Activated CD8-positive, alpha-beta memory T cell treated with anti-CD3 and anti-CD28 coated beads, Interleukin-2, amount 10 ng/mL, durations not matched to agents 7 days and 5 days (primary cell): ENCODE measurements at places on chromosomes 13 and 19. TPM values are rescaled to one million over a fixed set of nuclear protein-coding genes. Genes with fewer than 3 reads are reported as not detected.

GRCh38 chr13:44040070-44040817 is 160.5 kb downstream of the LACC1 start:
- DNase-seq: no peak

GRCh38 chr13:46621133-46621532 is 68.2 kb downstream of the LRCH1 start:
- no peak for DNase-seq

DNA sequence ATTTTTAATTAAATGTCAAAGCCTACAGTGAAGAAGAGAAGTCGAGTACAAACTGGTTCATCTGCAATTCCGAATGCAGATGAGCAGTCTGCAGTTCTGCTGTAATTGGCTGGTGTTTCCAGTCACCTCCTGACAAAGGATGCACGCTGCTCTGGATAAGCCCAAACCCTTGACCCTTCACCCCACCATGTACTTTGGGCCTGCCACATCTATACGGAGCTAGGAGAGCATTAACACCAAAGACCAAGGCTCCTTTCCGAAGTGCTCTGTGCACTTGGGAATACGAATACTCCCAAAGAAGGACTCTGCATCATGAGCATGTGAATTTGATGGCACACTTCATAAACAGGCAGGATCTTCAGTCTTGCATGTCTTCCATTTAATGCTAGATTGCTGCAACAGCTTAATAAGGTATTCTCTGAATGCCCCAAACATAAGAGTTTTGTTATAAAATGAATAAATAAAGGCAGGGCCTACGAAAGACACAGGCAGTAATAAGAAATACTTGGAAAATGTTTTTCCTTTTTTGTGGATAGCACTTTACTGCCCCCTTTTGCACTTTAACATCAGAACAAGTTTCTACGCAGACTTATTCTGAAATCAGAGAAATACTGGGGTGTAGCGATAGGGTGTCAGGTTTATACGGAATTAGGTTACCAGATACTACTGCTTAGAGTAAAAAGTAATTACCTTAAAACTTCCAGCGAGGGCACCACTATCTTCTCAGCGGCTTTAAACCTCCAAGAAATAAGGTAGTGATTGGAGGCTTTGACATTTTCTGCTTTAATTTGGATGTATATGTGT is 15.0 kb downstream of the EFNB2 start:
- DNase-seq: no peak

GRCh38 chr19:35696835-35697234 is 7.5 kb upstream of the ZBTB32 start:
- no peak for DNase-seq

DNA sequence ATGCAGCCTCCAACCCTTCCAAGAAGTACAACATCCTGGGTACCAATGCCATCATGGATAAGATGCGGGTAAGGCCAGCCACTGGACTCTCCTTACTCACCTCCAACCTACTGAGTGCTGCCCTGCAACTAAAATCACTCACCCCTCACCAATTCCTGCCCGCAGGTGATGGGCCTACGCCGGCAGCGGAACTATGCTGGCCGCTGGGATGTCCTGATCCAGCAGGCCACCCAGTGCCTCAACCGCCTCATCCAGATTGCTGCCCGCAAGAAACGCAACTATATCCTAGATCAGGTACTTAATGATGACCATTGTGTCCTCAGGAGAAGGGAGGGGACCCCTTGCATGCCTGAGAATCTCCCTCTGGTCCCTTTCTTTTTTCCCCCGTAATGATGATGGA is 15.6 kb upstream of the CCDC97 start:
- DNase-seq: no peak

- no peak for DNase-seq
Observed at GRCh38 chr19:41799444-41800000, 3.1 kb downstream of the CEACAM3 start.

DNA sequence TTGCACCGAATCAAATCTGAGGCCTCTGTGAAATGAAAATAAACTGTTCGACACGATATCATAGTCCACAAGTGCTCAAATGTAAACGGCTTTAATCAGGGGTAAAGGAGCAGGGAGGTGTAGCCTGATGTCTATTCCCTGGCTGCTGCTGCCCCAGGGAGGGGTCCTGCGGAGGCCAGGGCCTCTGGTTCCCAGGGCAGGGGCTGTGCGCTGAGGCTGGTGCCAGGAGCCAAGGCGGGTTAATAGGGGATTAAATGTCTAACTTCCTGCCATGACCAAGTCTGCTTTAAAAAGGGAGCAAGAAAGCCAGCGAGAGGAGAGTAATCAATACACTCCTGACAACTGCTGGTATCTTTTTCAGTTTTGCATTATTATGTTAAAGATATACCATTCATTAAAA is 59.4 kb downstream of the ZNF536 start:
- DNase-seq: no peak

DNA sequence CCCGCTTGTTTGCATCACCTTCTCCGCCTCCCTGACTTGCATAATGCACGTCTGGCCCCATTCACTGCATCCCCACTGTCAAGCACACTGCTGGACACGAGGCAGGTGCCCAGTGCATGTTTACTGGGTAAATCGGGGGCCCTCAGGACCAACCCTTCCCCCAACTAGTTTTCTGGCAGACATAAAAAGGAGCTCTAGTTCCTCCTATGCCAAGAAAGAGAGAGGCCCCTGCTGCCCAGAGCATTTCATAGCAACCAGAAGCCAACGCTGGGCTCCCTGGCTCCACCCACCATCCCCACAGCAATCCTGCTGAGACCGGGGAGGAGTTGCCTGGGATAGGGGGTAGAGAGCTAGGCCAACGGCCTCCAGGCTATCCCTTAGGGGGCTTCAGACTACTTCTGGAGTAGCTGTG is 23.2 kb downstream of the ANKRD27 start:
- no peak for DNase-seq

DNA sequence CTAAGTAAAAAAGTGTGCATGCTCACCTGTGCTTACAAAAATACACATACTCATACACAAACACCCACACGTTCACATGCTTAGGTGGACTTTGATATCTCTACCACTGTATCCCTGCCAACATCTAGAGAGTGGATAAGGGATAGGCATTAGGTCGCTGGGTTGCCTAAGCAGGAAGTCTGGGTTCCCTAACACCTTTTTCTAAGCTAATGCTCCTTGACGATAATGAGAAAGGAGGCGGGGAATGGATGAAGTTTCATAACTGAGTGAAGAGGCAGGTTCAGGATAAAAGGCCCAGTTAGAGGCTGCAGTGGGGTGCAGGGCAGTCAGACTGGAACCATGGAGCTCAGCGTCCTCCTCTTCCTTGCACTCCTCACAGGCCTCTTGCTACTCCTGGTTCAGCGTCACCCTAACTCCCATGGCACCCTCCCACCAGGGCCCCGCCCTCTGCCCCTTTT is 41.9 kb upstream of the CYP2A7 start:
- no peak for DNase-seq

- no peak for DNase-seq
Observed at GRCh38 chr13:42864952-42865767, 83.8 kb downstream of the FAM216B start.

GRCh38 chr13:28488376-28489005 is 6.4 kb downstream of the FLT1 start:
- DNase-seq: no peak

GRCh38 chr13:73556902-73557301 is 498.1 kb downstream of the KLF5 start:
- DNase-seq: no peak

GRCh38 chr13:49419276-49419675 is 24.6 kb downstream of the CAB39L start:
- no peak for DNase-seq

GRCh38 chr13:89951341-89951740 is 1396.1 kb upstream of the MIR17HG start:
- no peak for DNase-seq

DNA sequence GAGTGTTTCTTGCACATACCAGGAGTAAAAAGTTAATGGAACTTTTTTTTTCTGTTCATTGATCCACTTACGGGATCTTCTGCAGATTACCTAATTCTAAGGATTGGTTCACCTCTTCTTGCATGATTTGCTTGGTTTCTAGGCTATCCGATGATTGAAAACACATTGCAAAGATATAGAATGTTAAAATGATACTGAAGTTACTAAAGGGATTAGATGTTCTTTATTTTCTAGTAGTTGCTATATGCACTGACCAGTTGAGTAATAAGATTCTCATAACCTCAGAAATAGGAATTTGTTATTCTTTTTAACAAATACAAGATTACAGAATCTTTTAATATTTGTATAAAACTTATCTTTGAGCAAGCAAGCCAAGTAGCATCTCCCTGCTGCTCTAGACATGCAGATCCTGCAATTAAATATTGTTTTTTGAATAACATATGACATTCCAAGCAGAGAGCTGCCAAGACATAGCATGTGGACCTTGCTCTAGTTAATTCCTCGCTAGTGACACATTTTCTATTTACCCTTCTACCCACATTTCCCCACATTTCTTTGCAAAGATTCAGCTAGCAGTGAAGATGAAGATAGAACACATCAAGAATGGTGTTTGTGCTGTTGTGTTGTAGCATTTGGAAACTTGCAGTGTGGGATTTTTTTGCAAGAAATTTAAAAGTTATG is 51.7 kb upstream of the RNF113B start:
- no peak for DNase-seq

GRCh38 chr13:43374621-43375020 is 351.2 kb downstream of the DNAJC15 start:
- DNase-seq: no peak

DNA sequence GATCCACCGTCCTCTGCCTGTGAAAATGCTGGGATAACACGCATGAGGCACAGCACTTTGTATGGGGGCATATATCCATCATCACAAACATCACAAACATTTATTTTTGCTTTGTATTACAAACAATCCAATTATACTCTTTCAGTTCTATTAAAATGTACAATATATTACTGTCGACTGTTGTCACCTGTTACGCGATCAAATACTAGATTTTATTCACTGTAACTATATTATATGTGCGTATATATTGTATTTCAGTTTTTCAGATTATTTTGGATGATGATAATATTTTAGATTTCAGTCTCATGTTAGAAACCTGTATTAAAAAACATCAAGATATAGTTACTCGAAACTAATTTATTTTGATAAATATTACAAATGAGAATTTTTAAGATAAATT is 998.3 kb downstream of the EFNB2 start:
- no peak for DNase-seq

DNA sequence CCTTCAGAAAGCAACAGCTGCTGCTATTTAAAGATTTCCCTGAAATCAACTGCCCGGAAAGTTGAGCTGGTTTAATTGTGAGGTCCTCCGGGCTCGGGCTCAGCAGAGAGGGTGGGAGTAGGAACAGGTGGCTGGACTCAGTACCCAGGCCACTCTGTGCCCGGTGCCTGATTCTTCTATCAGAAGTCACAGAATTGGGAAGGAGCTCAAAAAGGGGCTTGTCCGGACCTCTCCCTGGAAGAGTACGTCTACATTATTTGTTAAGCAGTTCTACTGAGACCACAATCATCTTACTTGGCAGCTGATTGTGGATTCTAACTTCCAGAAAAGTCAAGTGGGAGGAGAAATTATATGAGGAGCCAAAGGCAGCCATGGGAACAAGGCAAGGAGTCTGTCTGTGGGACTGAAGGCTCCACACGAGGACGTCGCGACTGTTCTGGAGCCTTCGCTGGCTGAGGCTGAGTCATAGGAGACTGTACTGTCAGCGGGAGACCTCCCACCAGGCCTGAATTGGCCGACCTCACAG is 91.7 kb upstream of the ANKRD10 start:
- no peak for DNase-seq

DNA sequence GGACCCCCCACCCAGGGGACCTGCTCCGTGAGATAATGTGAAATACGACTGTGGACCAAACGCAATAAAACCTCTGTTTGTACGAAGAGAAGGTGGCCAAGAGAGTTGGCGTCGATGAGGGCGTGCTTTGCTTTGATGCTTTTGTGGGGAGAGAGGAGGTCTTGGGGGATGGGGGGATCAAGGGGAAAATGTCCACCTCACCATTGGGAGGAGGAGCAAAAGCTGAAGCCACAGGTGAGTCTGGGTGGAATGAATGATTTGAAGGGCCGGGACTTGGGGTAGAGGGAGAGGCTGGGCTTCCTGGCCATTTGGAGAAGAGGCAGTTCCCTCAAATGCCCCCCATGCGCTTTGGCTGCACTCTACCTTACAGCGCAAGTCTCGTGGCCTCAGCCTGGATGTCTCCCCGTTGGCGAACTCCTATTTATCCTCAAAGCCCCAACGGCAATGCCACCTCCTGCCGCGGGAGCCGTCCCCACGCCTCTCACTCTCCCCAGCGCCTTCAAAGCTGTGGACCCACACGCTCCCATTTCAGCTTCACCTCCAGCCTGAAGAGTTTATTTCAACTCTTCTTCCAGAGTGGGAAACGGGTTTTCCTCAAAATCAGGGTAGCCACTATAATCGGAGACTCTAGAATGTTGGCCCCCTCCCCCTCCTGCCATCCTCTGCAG is 795 bp upstream of the ABCA7 start:
- DNase-seq: no peak

DNA sequence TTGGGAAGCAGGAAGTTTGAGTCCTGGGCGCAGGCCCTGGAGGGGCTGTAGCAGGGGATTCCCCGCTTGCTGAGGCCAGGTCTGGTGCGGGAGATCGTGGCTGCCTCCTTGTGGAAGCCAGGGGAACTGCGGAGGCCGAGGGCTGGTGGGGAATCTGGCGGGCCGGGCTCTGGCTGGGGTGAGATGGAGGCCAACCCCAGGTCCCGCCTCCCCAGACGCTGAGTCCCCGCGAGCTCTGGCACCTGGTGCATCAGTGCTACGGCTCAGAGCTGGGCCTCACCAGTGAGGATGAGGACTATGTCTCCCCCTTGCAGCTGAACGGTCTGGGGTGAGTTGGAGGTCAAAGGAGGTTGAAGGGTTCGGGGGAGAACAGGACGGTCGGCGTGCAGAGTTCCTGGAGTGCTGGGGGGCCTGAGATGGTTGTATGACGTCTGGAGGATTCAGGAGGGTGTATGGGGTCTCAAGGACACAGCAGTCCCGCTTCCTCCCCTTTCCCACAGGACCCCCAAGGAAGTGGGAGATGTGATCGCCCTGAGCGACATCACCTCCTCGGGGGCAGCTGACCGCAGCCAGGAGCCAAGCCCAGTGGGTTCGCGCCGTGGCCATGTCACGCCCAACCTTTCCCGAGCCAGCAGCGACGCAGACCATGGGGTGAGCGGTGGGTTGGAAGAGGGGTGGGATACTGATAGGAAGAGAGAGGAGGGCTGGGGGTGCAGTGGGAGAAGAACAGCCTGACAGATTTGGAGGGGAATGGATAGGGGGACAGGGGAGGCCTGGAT is 13.1 kb downstream of the GRAMD1A start:
- DNase-seq: peak; percentile 83

DNA sequence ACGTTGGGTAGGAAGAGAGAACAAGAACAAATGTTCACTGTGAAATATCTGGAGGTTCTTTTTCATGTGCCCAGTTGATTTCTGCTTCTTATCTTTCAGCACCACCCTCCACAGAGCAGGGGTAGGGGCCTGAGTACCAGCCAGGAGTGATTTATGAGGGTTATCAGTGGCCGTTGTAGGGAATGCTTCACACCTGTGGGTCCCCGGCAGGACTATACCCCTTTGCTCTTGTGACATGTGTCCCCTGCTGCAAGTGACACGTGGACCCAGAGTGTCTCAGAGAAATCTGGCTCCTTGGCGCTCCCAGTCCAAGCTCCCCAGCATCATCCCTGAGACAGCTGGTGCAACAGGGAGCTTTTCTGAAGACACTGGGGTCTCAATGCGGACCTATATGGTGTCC is 29.7 kb downstream of the SIAH3 start:
- no peak for DNase-seq

GRCh38 chr13:109704771-109705635 is 81.4 kb downstream of the IRS2 start:
- DNase-seq: no peak

The SHISA7 gene
- total RNA-seq: not detected

The SLC25A41 gene
- 0.52 TPM for total RNA-seq

The IL12RB1 gene
- total RNA-seq: 69.9 TPM

The FUT1 gene
- total RNA-seq: 0.09 TPM

The STOML3 gene
- not detected for total RNA-seq

The MIR17HG gene
- total RNA-seq: 15.5 TPM

The RFX1 gene
- 16.0 TPM for total RNA-seq

The TTYH1 gene
- 1.2 TPM for total RNA-seq
